ENCODE measurements at places on chromosomes 2 and 18. TPM values are rescaled to one million over a fixed set of nuclear protein-coding genes. Genes with fewer than 3 reads are reported as not detected.

Gene IL1RL2
- total RNA-seq, result not detected

Gene DSG1
- not detected for total RNA-seq

Gene ANKRD62
- not detected for total RNA-seq

Gene RAD51AP2
- total RNA-seq, result not detected

Gene ADAM23
- total RNA-seq, result 10.3 TPM

Gene RAX
- total RNA-seq, result not detected

Gene LCT
- 0.05 TPM for total RNA-seq

Gene ZNF892
- not detected for total RNA-seq

Gene FECH
- total RNA-seq, result 36.3 TPM

Gene CCDC102B
- 0.49 TPM for total RNA-seq

Gene METAP1D
- total RNA-seq, result 2.9 TPM

Gene TMEM163
- 0.12 TPM for total RNA-seq

Gene FOXI3
- not detected for total RNA-seq

Gene MYO1B
- 72.4 TPM for total RNA-seq

Gene ANKRD12
- 4.9 TPM for total RNA-seq

Gene ANKRD44
- 1.5 TPM for total RNA-seq

Gene CLIP4
- total RNA-seq, result 27.2 TPM

Gene POTEC
- not detected for total RNA-seq

Gene FAP
- total RNA-seq, result not detected

Gene GRB14
- 5.2 TPM for total RNA-seq

Gene ERFE
- 8.0 TPM for total RNA-seq

Gene RBM43
- total RNA-seq, result 5.0 TPM

Data from A549 treated with CpdA at 1 μM for 4 hours (cell line).